ENCODE measurements at places on chromosomes 6 and 20. TPM values are rescaled to one million over a fixed set of nuclear protein-coding genes. Genes with fewer than 3 reads are reported as not detected.

EGFL8 gene
- 8.7 TPM for total RNA-seq

E2F1 gene
- total RNA-seq: 73.9 TPM

SLC4A11 gene
- 1.1 TPM for total RNA-seq

PTPRT gene
- total RNA-seq: not detected

LPA gene
- total RNA-seq: not detected

RBBP8NL gene
- total RNA-seq: not detected

GLP1R gene
- not detected for total RNA-seq

BNIP5 gene
- total RNA-seq: not detected

SRMS gene
- not detected for total RNA-seq

CST4 gene
- not detected for total RNA-seq

PHIP gene
- total RNA-seq: 35.7 TPM

ROMO1 gene
- 98.1 TPM for total RNA-seq

MEP1A gene
- not detected for total RNA-seq

CEP57L1 gene
- 21.9 TPM for total RNA-seq

VSX1 gene
- not detected for total RNA-seq

HNF4A gene
- total RNA-seq: not detected

GGTLC1 gene
- total RNA-seq: not detected

OR2H1 gene
- not detected for total RNA-seq

SPDEF gene
- not detected for total RNA-seq

MMP24 gene
- not detected for total RNA-seq

MYT1 gene
- total RNA-seq: not detected

PRDM1 gene
- total RNA-seq: 56.8 TPM

DNAAF9 gene
- 3.4 TPM for total RNA-seq

METTL24 gene
- not detected for total RNA-seq

SOX18 gene
- 0.75 TPM for total RNA-seq

PHF20 gene
- 46.5 TPM for total RNA-seq

SLCO4A1 gene
- total RNA-seq: 58.0 TPM

C6orf163 gene
- 1.3 TPM for total RNA-seq

TOX2 gene
- 6.5 TPM for total RNA-seq

PNLDC1 gene
- total RNA-seq: 0.50 TPM

PAX1 gene
- total RNA-seq: not detected

OLIG3 gene
- not detected for total RNA-seq

GNAS gene
- total RNA-seq: 772 TPM

DLK2 gene
- total RNA-seq: 0.45 TPM

ADGRB3 gene
- not detected for total RNA-seq

MATN4 gene
- 0.16 TPM for total RNA-seq

CASS4 gene
- 5.5 TPM for total RNA-seq
